ENCODE measurements at places on chromosomes 3 and 15.

- no peak for DNase-seq
These were observed 97.2 kb downstream of the LIPC start for GRCh38 chr15:58529041-58529440.

DNA sequence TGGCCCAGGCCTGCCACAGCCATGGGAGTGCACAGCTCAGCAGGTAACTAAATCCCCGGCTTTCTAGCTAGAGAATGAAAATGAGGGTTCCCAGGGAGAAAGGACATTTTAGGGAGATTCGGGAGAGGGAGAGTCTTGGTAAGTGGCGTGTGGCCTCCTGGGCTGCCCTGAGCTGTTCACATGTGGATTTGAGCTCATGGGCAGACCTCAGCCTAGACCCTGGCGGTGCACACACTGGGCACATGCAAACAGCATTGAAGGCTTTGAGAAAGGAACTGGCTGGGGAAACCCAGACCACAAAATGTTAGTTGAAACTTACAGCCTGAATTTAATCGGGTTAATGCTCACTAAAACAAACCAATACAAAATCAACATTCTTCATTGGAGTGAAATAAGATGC lies 72.4 kb downstream of the TFRC start:
- DNase-seq: no peak

DNA sequence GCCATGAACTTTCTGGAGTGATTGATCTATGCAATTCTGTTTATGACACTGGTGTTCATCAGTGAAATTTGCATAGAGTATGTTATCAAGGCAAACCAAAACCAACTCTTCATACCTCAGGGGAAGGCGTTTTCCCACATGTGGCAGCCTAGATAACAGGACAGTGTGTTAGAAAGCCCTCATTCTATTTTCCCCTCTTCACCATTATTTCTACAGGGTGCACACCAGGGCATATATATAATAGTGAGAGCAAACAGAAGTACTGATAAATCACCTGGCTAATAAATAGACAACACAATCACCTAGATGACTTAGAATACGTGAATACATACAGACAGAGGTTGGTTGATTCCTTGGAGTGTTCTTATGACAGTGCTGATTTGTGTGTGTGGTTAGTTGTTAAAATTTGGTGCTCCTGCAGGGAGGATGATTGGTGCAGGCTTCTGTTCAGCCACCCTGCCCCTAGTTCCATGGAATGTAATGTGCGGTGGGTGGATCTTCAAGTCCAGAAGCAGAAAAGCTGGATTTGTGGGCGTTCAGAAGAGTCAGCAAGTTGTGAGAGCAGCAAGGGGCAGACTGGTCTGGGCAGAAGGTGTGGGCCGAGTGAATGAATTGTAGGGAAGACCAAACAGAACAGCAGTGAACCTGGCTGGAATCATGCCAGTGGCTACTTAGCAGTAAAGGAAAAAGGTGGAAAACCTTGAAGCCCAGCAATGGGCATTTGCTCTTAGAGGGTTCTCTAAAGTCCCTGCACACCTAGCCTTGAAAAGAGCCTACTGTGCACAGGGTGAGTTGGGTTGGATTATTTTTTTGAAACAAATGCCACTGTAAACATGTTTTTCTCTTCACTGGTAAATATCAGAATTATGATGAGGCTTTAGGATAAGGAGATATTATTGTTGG lies 11.7 kb upstream of the RARRES1 start:
- DNase-seq: no peak

- no peak for DNase-seq
These were observed 16.8 kb downstream of the FGF7 start for GRCh38 chr15:49439678-49440395.

GRCh38 chr3:113963879-113964278 lies 16.1 kb downstream of the ZDHHC23 start:
- no peak for DNase-seq

DNA sequence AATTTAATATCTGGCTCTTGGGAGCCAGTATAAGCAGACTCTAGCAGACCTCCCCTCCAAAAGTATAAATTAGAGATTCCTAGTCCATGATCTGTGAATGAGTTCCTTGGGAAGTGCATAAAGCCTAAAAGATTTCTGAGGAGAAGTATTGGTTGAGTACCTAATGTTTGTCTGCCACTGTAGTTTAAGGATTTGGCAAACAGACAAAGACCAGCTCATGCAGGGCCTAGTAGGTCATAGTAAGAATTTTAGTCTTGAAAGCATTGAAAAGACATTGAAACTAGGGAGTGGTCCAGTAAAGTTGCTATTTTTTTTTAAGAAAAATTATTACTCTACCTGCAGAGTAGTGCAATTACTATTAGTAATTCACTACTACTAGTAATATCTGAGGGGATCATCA lies 67.5 kb downstream of the SPRED1 start:
- no peak for DNase-seq

- DNase-seq: peak; percentile 22
These were observed 116.9 kb upstream of the LRRFIP2 start for GRCh38 chr3:37291275-37291700.

GRCh38 chr15:78229431-78230406 lies 4.6 kb downstream of the ACSBG1 start:
- no peak for DNase-seq

DNA sequence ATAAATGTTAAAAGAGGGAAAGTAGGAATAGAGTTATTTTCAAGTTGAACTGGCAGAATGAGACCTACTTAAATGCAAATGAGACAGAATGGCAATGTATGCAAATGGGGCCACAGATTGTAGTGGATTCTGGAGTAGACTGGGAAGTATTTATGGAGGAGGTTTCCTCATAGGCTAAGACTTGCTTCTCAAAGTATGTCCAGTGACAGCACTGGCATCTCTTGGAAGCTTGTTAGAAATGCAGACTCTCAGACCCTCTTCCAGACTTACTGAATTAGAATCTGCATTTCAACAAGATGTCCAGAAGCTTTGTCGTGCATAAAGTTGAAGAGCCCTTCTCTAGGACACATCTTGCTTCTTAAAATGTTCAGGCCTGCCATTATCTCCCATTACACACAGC lies 67.8 kb upstream of the SNTN start:
- no peak for DNase-seq

DNA sequence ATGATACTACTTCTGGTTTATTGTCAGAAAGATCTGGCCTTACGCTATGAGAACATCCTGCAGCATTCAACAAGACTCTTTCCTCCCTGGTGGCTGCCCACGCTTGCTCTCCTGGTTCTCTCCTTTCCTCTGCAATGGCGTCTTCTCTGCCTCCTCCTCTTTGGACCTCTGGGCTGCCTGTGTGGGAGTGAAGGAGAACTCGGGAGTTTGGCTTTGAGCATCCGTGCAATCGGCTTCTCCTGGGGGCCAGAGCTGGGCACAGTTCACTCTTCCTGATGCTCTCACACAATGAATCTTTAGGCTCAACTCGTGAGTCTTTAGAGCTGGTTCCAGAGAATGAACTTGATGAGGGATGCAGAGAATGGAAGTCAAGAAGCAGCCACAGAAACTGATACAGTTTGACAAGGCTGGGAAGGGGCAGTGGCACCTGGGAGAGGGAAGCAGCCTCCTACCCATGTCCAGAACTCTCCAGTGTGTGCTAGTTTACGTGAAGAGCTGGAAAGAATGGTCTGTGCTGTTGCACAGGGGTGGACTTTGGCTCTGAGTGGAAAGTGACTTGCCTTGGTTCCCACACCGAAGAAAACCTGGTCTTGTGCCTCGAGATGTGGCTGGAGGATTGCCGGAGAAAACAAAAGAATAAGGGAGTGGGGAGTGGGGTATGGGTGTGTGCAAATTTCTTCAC lies 37.9 kb downstream of the RPLP1 start:
- DNase-seq: no peak

DNA sequence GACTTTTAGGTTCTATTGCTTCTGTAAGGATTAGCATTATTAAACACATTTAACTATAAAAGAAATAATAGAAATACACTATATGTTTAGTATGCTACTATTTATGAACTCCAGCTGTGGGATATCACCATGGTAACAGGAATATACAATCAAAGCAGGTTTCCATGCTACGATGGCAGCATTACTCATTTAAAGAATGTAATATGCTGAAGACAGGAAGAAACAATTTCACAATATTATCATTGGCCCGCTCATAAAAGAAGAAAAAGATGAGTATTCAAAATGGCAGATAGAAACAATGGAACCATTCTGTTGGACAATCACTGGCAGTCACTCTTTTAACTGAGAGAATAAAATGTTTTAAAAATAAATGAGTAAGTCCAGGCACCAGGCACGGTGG lies 153.4 kb downstream of the CBLB start:
- no peak for DNase-seq

DNA sequence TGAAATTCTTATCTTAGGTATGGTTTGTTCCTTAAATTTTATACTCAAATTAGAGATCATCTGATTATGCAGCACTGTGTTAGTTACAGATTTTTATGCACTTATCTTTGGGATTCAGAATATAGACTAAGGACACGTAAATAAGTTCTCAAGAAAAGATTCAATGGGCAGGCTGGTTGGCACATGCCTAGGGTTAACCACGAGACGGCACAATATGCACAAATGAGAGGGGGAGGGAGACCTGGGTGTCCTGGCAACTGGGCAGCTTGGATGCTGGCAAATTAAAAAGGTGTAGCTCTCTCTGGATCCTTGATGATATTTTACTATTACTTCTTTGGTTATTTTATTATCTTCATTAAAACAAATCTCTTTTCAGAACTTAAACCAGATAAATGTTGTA lies 672 bp downstream of the AADAC start:
- DNase-seq: no peak

DNA sequence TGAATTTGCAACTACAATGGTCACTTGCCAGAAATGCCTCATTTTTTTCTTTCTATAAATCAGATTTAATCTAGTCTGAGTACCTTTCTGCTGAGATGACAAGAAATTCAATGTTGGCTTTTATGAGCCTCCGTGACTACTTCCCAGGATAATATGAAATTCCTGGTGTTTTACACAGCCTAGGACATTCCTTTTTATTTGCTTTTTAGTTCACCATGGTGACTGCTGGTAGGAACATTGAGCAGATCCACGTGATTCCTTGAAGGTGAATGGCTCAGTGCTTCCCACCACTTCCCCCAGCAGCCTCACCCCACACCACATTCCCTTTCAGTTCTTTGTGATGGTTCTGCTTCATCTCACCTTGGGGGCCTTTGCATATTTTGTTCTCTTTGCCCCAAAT lies 4.3 kb upstream of the NPTN start:
- DNase-seq: peak; percentile 47

DNA sequence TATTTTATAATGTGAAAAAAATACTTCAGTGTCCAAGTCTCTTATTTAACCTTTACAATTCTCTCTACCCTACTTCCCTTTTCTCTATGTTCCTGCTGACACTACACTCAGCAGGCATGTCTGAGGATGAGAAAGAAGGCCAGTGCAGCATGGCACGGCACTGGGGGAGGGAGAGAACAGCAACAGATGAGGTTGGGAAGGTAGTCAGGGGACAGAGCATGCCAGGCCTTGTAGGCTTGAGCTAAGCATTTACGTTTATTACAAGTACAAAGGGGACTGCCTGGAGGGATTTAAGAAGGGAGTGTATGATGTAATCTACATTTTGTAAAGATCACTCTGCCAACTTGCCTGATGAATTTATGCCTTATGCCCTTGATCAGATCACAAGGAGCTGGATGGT lies 117.3 kb upstream of the WNT5A start:
- no peak for DNase-seq

- DNase-seq: no peak
These were observed 193.7 kb downstream of the TCF12 start for GRCh38 chr15:57112178-57112577.

GRCh38 chr3:50221411-50222168 lies 14.4 kb upstream of the GNAI2 start:
- DNase-seq: no peak

GRCh38 chr15:53434174-53434678 lies 325.2 kb downstream of the WDR72 start:
- DNase-seq: no peak

DNA sequence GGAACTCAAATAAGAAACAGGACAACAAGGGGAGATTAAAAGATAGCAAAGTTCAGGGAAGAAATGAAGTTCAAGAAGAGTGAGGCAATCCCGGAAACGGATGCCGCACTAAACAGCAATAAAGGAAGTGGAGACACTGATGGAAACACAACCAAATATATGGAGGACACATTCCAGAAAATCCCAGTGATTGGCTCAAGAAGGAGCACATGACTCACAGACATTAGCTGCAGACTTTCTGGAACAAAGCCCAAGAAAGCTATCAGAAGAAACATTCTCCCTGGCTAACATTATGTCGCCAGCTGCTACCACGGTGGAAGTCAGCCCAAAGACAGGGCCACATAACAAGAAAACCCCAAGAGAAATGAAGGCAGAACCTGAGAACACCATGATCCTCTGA lies 18.1 kb upstream of the VGLL4 start:
- peak; percentile 25 for DNase-seq

DNA sequence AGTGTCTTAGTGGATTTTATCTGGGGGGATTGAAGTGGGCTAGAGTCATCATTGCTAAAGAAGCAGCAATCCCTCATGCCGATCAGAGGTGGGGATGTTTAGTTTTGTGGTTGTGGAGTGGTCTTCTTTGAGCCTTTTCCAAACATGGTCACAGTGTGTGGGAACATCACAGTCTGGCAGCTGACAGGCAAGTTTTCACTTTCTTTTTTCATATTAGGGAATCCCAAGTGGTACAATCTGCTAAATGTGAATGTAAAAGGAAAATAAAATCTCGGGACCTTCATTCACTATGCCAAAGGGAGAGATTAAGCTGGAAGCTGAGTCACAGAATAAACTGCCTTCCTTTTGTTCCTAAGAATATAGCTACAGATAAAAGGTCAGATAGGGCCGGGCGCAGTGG lies 10.4 kb upstream of the CX3CR1 start:
- no peak for DNase-seq

GRCh38 chr3:108387063-108387462 lies 90.7 kb downstream of the HHLA2 start:
- DNase-seq: no peak
